RKO (cell line): ENCODE measurements at places on chromosomes 5 and 9.

DNA sequence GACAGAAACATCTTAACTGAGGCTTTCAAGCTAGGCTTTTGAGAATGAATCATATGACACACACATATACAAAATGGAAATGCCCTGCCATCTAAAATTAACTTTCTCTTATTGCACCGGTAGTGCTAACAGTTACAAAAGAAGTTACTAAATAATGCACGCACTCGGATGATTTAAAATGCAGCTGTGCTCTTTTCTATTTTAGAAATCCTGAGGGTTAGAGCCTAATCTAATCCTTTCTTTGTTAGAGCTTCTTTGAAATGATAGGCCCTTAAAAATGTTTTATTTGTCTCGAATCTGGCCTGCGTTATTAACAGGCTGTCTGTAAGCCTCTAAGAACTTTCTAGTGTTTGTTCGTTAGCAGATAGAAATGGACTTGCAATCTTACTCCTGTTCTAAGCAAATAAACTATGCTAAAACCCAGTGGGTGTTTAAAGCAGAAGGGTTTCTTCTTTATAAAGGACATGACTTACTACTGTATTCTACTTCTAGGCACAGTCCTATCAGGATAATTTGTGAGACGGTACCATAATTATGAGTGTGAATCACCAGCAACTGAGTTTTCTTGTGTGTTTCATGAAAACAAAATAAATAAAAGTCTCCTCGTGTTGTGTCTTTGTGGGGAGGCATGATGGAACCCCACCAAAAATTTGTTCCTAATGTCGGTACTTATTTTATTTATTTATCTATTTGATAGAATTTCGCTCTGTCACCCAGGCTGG is 69.2 kb upstream of the MYO10 start:
- DNase-seq = no peak

GRCh38 chr9:100286257-100286656 is 66.5 kb downstream of the TEX10 start:
- DNase-seq = no peak

GRCh38 chr5:618450-618849 is 6.3 kb downstream of the CEP72 start:
- DNase-seq = no peak

DNA sequence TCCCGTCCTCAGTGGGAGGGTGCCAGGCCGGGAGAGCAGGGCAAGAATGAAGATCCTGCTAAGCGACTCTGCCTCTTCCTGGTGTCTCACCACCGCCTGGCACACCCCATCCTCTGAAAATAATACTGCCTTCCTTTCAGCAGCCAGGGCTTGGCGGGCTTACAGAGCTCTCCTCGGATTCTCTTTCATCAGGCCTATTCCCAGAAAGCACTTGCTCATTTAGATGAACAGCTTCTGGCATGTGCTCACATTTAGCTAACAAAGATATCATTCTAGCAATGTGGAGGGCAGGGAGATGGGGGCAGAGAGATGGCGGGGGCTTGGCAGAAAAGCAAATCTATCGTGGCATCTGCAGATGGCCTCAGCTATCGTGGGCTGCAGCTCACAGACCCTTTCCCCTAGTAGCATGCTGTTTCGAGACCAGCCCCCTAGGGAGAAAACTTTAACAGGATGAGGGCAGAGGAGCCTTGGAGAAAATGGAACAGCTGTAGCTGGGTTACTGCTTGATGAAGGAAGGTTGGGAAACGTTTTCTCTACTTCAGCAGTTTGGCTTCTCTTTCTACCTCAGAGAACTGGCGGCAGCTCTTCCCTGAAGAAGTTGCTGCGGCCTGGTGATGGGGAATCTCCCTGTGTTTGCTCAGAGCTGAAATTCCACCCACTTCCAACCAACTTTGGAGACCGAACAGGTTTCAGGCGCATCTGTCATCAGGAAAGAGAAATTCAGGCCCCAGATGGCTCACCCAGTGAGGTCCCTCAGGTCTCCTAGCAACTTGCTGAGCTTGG is 102.1 kb downstream of the TMEM174 start:
- DNase-seq = no peak

DNA sequence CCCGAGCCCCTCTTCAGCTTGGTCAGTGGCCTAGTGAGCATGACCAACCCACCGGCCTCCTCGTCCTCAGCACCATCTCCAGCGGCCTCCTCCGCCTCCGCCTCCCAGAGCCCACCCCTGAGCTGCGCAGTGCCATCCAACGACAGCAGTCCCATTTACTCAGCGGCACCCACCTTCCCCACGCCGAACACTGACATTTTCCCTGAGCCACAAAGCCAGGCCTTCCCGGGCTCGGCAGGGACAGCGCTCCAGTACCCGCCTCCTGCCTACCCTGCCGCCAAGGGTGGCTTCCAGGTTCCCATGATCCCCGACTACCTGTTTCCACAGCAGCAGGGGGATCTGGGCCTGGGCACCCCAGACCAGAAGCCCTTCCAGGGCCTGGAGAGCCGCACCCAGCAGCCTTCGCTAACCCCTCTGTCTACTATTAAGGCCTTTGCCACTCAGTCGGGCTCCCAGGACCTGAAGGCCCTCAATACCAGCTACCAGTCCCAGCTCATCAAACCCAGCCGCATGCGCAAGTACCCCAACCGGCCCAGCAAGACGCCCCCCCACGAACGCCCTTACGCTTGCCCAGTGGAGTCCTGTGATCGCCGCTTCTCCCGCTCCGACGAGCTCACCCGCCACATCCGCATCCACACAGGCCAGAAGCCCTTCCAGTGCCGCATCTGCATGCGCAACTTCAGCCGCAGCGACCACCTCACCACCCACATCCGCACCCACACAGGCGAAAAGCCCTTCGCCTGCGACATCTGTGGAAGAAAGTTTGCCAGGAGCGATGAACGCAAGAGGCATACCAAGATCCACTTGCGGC is 1.8 kb downstream of the EGR1 start:
- DNase-seq = peak; percentile 55

- no peak for DNase-seq
Observed at GRCh38 chr9:113928269-113928668, 52.2 kb downstream of the ZNF618 start.

DNA sequence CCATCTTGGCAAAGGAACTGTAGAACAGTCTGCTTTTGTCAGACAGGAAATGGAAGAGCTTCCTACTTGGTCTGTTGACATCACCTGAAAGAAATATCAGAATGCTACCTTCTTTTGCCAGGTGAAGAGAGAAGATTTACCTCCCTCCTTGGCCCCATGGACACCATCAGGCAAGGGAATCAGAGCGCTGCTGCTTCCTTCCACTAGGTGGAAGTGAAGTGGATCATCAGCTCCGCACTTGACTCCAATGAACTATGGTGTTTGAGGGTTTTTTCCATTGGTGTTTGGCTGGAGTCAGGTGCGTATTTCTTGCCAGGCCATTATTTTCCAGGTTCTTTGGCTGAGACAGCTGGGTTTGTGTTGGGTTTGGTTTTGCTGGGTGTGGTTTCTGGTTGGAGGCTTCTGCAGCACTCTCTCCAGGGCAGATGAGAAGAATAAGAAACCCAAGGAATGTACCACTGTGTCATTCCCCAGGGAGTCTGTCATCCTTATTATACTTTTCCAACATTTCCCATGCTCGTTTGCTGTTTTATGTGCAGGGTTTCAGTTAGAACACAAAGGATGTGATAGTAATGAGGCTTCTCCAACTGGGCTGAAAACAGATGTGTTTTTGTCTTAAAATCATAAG is 12.4 kb downstream of the SPATA31E1 start:
- DNase-seq = no peak

DNA sequence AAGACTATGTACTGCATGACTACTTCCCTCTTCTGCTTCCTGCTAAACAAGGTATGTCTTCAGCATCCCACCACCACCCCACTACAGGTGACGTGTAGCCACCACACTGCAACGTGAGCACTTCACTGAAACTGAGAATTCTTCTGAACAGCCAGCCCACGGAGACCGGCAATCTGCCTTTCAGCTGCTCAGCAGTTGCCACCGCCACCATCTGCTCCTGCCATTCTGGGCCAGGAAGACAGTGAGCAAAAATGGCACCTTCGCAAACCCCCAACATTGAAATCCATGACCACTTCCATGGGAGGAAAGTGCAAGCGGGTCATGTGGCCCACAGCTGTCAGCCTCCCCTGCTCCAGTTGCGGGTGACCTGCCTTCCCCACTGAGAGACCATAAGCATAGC is 443.4 kb upstream of the ST8SIA4 start:
- no peak for DNase-seq

DNA sequence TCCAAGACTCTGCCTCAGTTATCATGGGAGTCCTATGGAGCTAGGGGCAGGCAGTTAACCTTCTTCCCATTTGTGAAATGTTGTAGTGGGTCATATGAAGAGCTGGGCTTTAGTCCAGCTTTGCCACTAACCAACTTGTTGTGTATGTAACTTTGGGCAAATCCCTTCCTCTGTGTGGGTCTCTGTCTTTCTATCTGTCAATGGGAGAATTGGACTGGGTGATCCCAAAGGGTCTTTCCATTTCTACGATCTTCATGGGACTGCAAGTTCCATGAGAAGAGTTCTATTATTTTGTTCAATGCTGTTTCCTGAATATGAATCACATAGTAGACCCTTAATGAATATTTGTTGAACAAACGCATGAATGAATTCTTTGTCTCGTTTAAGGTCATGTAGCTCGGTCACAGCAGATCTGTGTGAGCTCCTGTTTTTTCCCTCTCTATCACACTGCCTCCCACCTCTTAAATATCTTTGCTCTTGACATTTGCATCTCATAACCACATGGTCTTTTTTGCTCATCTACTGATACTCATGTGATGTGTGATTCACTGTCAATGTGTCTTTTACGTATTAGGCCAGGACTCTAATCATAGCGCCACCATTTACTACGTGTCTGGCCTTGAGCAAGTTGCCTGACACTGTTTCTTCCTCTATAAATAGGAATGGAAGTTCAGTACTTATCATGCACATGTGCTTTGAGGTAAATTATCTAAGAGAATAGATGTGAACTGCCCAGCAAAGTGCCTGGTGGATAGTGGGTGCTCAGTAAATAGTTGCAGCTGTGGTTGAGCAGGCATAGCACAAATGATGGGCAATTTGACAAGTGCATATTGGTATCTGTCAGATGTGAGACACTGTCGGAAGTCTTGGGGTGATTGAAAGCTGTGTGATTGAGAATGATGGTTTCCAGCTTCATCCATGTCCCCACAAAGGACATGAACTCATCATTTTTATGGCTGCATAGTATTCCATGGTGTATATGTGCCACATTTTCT is 37.4 kb downstream of the PTTG1 start:
- no peak for DNase-seq

- DNase-seq = no peak
Observed at GRCh38 chr5:63700241-63700640, 262.0 kb downstream of the HTR1A start.

- no peak for DNase-seq
Observed at GRCh38 chr5:40911266-40911665, 2.0 kb downstream of the C7 start.

DNA sequence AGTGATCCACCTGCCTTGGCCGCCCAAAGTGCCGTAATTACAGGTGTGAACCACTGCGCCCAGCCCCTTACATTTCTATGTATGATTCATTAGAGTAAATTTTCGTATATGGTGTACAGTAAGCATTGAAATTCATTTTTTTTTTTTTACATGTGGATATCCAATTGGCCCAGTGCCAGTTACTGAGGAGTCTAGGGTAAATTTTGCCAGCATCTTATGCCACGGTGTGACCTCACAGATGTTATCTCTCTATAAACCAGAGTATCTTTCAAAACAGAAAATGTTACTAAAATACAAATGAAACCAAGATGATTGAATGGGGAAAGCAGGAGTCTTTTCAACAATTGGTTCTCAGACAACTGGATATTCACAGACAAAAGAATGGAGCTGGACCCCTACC is 64.7 kb downstream of the IPPK start:
- no peak for DNase-seq

DNA sequence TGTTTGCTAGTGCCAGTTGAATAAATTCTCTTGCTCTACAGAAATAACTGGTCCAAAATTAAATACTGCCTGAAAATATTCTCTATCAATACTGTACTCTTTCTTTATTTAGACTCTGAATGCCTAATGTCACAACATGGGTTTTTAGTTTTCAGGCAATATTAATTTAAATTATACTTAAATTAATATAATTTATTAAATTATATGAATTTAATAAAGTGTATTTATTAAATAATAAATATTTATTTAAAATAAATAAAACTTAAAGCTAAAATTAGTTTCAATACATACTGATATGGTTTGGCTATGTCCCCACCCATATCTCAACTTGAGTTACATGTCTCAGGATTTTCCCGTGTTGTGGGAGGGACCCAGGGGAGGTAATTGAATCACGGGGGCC is 146.0 kb downstream of the PRR16 start:
- DNase-seq = no peak

- no peak for DNase-seq
Observed at GRCh38 chr9:87549791-87550190, 52.1 kb downstream of the DAPK1 start.

- DNase-seq = no peak
Observed at GRCh38 chr5:102307232-102307631, 11.1 kb upstream of the SLCO4C1 start.

- DNase-seq = no peak
Observed at GRCh38 chr9:118985851-118986250, 383.4 kb downstream of the BRINP1 start.

DNA sequence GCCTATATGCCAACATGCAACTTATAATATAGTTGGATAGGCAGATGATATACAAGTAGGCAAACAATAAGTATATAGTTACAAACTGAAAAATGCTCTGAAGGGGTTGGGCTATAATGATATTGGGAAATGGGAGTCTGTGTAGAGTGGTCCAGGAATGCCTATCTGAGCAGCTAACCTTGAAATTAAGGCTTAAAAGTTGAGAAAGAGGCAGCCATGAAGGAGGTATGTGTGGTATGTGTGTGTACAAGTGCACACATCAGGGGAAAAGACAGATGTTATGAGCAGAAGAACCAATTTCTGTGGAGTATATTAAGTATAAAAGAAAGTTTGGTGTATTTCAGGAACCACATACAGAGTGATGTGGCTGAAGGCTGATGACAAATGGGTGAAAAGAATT is 154.9 kb upstream of the PAPPA start:
- DNase-seq = no peak

GRCh38 chr5:95072281-95072680 is 212.6 kb downstream of the MCTP1 start:
- no peak for DNase-seq

- no peak for DNase-seq
Observed at GRCh38 chr5:123496892-123497291, 15.1 kb upstream of the CSNK1G3 start.

DNA sequence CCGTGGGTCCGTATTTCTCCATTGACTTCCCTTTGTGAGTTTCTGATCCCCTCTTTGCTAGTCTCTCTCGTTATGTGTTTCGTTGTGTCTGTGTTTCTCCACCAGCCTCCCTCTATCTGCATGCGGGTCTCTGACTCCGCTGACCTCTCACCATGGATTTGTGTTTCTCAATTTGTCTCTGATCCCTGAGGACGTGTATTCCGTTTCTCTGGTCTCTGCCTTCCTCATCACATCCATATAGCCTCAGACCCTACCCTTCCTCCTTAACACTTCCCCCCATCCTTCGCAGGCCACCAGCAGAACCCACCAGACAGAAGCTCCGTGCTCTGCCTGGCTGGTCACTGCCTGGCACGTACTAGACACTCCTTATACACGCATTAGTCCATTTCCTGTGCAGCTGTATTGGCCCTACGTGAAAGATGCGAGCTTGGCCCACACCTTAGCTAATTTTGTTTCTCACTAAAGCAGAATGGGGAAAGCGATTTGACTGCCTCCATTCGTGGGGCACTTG is 631 bp downstream of the B4GALT7 start:
- peak; percentile 68 for DNase-seq

GRCh38 chr5:197892-198489 is 6.7 kb downstream of the LRRC14B start:
- no peak for DNase-seq
